A673 (cell line): ENCODE measurements at places on chromosomes 7 and 10. TPM values are rescaled to one million over a fixed set of nuclear protein-coding genes. Genes with fewer than 3 reads are reported as not detected.

DNA sequence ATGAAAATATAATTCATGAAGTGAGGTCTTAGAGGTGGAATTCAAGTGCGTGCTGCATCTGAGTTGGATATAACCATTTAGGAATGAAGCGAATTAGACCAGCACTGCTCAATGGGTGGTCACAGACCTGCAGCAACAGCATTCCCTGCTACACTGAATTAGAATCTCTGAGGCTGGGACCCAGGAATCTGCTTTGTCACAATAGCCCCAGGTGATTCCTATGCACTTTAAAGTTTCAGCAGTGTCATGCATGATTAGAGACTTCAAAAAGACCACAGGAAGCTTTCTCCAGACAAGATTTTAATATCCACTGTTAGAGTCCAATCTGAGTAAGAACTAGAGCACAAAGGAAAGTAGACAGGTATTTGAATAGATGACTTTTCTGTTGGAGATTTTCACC lies 352.8 kb upstream of the VSTM2A start:
- H3K4me3 ChIP-seq: no peak overlapping the region
- no peaks in the 10 kb centered on the region for H3K27me3 ChIP-seq
- H3K36me3 ChIP-seq: no peaks in the 10 kb centered on the region
- DNase-seq: no peak

The OR6B1 gene
- total RNA-seq: not detected in 2 replicates

The NACAD gene
- 1.1 and 1.6 TPM in 2 replicates for total RNA-seq

DNA sequence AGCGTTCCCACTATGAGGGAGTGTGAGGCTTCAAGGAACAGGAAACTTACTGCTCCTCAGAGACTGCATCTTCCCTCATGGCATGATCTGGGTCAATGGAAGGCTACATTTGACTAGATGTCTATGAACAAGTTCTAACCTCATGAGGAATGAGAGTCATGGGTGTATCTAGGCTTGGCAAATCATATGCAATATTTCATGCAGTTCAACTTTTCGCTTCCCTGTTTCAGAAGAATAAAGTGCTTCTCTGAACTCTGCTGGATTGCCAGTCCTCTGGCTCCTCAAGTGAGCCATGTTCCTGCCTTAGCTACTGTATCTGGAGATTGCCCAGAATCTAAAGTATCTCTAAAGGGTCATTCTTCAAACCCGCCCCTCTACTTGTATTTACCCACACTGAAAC lies 54.3 kb upstream of the SEMA3A start:
- H3K4me3 ChIP-seq: no peak overlapping the region
- H3K36me3 ChIP-seq: no peaks in the 10 kb centered on the region
- no peak for DNase-seq
- H3K27ac ChIP-seq: no peak overlapping the region
- no peaks in the 10 kb centered on the region for H3K27me3 ChIP-seq

The SEPHS1 gene
- total RNA-seq: 111 and 124 TPM in 2 replicates

The CCZ1B gene
- total RNA-seq: 68.6 and 72.0 TPM in 2 replicates

GRCh38 chr7:52639981-52640380 lies 395.5 kb upstream of the POM121L12 start:
- H3K36me3 ChIP-seq: no peaks in the 10 kb centered on the region
- no peak overlapping the region for H3K27ac ChIP-seq
- no peak overlapping the region for H3K4me3 ChIP-seq
- no peak for DNase-seq
- H3K27me3 ChIP-seq: no peaks in the 10 kb centered on the region
- H3K4me1 ChIP-seq: no peaks in the 10 kb centered on the region

GRCh38 chr10:85148693-85149640 lies 820.6 kb downstream of the CCSER2 start:
- H3K4me1 ChIP-seq: no peaks in the 10 kb centered on the region
- H3K4me3 ChIP-seq: no peak overlapping the region
- DNase-seq: no peak
- no peak overlapping the region for H3K27ac ChIP-seq
- H3K36me3 ChIP-seq: no peaks in the 10 kb centered on the region
- no peaks in the 10 kb centered on the region for H3K27me3 ChIP-seq

- no peaks in the 10 kb centered on the region for H3K27me3 ChIP-seq
- no peak overlapping the region for H3K27ac ChIP-seq
- H3K36me3 ChIP-seq: no peaks in the 10 kb centered on the region
- DNase-seq: no peak
- no peak overlapping the region for H3K4me3 ChIP-seq
Measured at GRCh38 chr7:73852500-73852899, 8.5 kb upstream of the TMEM270 start.

The COL17A1 gene
- not detected in 2 replicates for total RNA-seq

DNA sequence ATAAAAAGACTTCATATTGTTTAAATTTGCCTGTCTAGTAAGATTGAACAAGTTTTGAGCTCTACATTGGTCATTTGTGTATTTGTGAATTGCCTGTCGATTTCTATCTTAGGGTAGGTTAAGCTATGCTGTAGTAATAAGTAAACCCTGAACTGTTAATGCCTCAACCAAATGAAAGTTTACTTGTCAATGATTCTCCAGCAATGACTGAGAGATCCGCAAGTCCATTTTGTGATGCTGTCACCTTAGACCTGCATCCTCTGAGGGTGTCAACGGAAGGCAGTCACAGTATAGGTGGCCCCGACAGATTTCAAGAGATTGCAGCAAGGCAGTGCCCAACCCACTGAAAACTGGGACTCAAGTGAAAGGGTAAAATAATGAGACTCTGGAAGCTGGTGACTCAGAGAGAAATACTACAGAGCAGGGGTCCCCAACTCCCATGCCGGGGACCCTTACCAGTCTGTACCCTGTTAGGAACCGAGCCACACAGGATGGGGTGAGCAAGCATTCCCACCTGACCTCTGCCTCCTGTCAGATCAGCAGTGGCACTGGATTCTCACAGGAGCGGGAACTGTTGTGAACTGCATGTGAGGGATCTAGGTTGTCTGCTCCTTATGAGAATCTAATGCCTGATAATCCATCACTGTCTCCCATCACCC lies 10.8 kb upstream of the PHYH start:
- no peaks in the 10 kb centered on the region for H3K27me3 ChIP-seq
- H3K4me3 ChIP-seq: no peak overlapping the region
- H3K27ac ChIP-seq: no peak overlapping the region
- H3K4me1 ChIP-seq: no peaks in the 10 kb centered on the region

DNA sequence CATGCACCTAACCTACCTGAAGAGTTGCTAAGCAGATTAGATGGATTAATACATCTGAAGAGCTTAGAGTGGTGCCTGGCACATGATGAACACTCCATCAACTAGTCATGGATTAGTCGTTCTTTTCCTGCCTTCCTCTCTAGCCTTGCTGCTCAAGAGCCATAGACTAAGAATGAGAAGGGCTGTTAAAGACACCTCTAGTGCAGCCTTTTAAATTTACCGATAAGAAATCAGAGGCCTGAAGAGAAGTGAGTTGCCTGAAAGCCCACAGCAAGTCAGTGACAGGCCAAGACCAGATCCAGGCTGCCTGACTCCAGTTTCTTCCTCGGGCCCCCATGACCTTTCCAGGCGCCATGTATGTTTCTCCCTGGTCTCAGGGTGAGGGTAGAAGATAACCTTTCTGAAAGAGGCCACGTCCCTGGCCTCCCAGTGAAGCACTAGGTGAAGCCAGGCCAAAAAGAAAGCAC lies 6.5 kb downstream of the TSPAN15 start:
- no peaks in the 10 kb centered on the region for H3K4me1 ChIP-seq
- H3K27ac ChIP-seq: no peak overlapping the region
- no peaks in the 10 kb centered on the region for H3K36me3 ChIP-seq
- no peaks in the 10 kb centered on the region for H3K27me3 ChIP-seq
- DNase-seq: no peak
- H3K4me3 ChIP-seq: no peak overlapping the region

DNA sequence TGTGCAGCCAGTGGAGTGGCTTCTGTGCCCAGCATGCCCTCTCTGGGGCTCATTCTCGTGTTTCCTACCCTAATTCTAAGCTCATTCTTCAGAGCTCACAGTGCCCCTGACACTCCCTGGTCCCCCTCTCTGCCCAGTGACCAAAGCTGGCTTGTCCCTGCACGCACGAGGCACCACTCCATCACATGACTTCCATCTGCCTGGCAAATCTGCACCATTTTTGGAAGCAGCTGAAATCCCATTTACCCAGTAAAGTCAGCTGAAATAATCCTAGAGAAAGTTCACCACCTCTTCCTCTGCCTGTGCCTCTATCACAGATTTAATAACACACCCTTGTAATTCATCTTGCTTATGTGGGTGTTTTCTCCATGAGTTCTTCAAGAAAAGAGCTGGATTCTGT lies 616.9 kb downstream of the PTPRN2 start:
- DNase-seq: no peak
- H3K4me3 ChIP-seq: no peak overlapping the region
- no peaks in the 10 kb centered on the region for H3K27me3 ChIP-seq
- no peak overlapping the region for H3K27ac ChIP-seq
- H3K36me3 ChIP-seq: no peaks in the 10 kb centered on the region

GRCh38 chr10:57053530-57053929 lies 692.5 kb upstream of the ZWINT start:
- H3K27ac ChIP-seq: no peak overlapping the region
- no peaks in the 10 kb centered on the region for H3K27me3 ChIP-seq
- H3K4me3 ChIP-seq: no peak overlapping the region

- H3K36me3 ChIP-seq: no peaks in the 10 kb centered on the region
Measured at GRCh38 chr10:90959826-90960225, 38.9 kb upstream of the ANKRD1 start.

DNA sequence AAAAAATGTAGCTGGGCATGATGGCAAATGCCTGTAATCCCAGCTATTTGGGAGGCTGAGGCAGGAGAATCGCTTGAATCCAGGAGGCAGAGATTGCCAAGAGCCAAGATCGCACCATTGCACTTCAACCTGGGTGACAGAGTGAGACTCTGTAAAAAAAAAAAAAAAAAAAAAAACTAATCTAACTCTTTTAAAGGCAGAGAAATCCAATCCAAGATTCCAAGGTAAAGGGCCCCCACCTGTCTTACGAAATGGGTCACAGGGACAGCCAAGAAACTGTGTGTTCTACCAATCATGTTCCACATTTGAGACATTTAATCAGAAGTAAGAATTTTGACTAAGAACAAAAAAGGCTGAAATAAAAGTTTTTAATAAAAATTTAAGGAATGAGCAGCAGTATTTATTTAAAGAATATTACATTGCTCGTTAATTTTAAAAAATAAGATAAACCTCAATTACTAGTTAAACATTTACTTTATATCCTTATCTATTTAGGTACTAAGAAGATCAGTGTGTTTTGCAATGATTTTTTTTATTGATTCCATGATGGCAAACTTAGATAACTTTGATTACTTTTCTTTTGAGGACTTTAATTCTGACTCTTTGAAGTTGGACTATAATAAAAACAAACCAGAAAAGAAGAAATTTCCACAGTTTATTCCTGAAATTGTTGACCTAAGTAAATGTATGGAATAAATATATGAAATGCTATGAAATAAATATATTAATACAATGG lies 6.7 kb upstream of the OAT start:
- no peak for DNase-seq
- no peaks in the 10 kb centered on the region for H3K36me3 ChIP-seq
- no peak overlapping the region for H3K4me3 ChIP-seq
- peaks cover 72% of the 10 kb centered on the region for H3K27me3 ChIP-seq

The ANKRD61 gene
- total RNA-seq: 0.98 and 1.1 TPM in 2 replicates

GRCh38 chr7:67435894-67436535 lies 439.4 kb downstream of the TYW1 start:
- H3K4me1 ChIP-seq: peaks cover 10% of the 10 kb centered on the region
- H3K4me3 ChIP-seq: no peak overlapping the region
- peak; percentile 48 for DNase-seq

GRCh38 chr7:35035511-35035961 lies 1.7 kb downstream of the DPY19L1 start:
- H3K36me3 ChIP-seq: no peaks in the 10 kb centered on the region
- peaks cover 17% of the 10 kb centered on the region for H3K4me1 ChIP-seq
- peak overlapping the region; percentile 78 for H3K4me3 ChIP-seq
- no peaks in the 10 kb centered on the region for H3K27me3 ChIP-seq

The UPK3B gene
- total RNA-seq: 1.4 TPM in 1 of 2 replicates, not detected in the other
